ENCODE measurements at places on chromosomes 1 and 21.

DNA sequence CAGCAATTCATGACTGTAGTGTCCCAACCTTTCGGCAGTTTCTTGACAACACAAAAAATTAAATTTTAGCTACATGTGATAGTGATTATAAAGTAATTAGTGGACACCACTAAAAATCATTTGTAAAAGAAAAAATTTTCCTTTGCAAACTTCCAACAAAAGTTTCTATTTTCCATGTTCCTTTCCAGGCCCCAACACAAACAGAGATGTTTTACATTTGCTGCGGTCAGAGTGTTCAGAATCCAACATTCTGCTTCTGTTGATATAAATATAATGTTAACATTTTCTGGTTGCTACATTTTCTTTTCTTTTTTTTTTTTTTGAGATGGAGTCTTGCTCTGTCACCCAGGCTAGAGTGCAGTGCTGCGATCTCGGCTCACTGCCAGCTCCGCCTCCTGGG is 54.9 kb upstream of the WLS start:
- DNase-seq, result no peak

- DNase-seq, result no peak
Measured at GRCh38 chr1:230743899-230744298, 3.3 kb upstream of the CAPN9 start.

DNA sequence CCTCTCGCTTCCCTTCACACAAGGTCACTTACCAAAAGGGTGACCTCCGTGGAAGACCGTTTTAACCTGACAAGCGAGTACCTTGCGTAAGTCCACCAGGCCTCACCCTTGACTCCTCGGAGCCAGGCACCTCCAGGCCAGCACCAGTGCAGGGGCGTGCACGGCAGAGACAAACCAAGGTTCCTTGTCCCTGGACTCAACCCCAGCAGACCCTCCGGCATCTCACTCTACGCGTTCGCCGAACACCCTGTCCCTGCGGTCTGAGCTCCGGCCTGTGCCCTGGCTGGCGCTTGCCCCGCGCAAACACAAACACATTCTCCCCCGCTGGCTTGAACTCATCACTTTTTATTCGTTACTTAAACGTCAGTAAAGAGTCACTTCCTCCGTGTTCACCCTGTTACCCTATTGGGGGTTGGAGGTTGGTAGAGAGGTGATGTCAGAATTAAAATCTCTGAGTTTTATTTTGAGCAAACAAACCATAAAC is 4.5 kb downstream of the TBX15 start:
- no peak for DNase-seq

GRCh38 chr1:40032240-40032891 is 8.2 kb upstream of the CAP1 start:
- peak; percentile 5 for DNase-seq

GRCh38 chr1:36988741-36989193 is 45.5 kb downstream of the GRIK3 start:
- DNase-seq, result no peak

GRCh38 chr1:228544021-228544850 is 57.1 kb downstream of the RNF187 start:
- DNase-seq, result no peak

GRCh38 chr1:56814205-56814604 is 5.0 kb downstream of the FYB2 start:
- no peak for DNase-seq

DNA sequence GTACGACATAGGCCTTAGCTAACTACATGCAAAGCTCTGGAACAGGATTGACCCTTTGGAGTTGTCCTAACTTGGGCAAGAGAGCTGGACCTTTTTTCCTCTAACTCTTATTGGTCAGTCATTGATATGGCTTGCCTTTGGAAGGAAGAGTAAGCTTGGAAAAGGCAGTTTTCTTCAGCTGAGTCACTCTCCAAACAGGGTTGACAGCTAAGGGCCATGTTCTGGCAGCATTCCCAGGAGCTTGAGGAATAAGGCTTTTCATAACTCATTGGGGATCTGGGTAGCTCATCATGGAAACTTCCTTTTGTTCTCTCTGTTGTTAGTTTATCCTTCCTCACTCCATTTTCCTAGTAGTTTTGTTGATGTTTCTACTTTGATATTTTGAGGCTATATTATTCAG is 14.5 kb upstream of the ERRFI1 start:
- no peak for DNase-seq

DNA sequence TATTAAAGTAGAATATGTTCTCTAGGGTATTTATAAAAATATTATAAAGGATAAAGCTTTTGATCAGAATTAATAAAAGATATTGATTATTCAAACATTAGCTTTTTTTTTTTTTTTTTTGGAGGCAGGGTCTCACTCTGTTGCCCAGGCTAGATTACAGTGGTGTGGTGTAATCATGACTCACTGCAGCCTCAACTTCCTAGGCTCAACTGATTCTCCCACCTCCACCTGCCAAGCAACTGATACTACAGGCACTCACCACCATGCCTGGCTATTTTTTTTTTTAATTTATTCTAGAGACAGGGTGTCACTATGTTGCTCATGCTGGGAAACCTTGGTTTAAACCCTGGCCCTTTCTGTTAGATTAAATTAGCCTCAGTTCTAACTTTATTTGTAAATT is 188.3 kb downstream of the CLEC20A start:
- DNase-seq, result no peak

GRCh38 chr1:14783592-14783886 is 185.1 kb downstream of the KAZN start:
- no peak for DNase-seq

GRCh38 chr1:110264430-110264829 is 54.3 kb downstream of the KCNC4 start:
- DNase-seq, result no peak

DNA sequence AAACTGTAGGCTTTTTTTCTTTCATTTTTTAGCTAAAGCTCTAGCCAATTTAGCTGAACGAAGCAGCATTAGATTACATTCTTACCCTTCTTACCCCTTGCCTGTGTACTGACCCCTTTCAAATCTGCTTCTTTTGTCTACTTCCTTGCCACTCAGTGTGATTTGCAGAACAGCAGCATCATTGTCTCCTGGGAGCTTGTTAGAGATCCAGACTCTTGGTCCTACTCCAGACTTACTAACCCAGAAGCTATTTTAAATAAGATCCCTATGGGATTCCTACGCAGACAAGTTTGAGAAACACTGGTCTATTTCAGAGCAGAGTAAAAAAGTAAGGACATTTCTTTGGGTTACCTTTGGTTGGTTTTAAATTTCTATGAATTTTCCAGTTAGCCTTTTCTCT is 13.8 kb downstream of the LRRC39 start:
- no peak for DNase-seq

- no peak for DNase-seq
Measured at GRCh38 chr1:52756020-52756419, 29.8 kb downstream of the ZYG11B start.

DNA sequence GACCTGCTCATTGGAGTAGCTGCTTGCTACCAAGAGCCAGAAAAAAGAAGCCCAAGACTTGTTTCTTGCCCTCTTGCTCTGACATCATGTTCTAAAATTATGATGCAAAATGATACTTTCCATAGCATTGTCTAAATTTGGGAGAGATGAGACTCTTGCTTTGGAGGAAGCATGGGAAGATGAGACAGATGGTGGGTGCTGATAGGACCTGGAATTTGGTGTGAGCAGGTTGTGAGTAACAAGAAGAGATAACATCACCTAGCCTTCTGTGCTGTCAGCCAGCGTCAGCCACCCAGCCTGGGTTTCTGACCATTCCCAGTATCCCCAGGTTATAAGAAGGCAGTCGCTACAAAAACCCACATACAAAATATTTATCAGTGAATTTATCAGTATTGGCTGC is 67.1 kb upstream of the GCLM start:
- DNase-seq, result no peak

- DNase-seq, result no peak
Measured at GRCh38 chr1:107609808-107610207, 355.2 kb downstream of the VAV3 start.

DNA sequence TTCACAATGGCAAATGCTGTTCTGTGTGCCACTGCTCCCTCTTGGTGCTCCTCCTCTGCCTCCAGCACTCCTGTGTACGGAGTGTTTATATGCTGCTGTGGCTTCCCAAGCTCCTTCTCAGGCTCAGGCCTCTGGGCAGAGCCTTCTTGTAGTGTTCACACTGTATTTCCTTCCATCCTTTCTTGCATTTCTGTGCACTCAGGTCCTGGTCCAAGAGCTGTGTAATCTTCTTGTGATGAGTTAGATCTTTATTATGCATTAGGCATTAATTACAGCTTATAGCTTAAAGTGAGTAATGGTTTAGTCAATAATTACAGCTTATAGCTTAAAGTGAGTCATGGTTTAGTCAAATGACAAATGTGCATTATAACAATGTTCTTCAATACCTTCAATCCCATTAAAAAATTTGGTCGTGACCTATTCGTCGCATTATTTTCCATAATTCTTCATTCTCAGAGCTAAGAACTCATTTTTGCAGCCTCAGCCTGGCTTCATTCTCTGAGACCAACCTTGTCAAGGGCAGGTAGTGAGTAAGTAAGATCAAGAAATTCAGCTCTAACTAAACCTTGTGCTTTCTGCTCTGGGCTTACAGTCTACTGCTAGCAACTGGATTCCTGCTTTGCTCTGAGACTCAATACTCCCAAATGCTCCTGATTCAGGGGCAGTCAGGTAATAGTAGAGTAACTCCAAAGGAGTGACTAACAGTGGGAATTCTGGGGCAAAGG is 154.5 kb upstream of the SPAG17 start:
- no peak for DNase-seq

DNA sequence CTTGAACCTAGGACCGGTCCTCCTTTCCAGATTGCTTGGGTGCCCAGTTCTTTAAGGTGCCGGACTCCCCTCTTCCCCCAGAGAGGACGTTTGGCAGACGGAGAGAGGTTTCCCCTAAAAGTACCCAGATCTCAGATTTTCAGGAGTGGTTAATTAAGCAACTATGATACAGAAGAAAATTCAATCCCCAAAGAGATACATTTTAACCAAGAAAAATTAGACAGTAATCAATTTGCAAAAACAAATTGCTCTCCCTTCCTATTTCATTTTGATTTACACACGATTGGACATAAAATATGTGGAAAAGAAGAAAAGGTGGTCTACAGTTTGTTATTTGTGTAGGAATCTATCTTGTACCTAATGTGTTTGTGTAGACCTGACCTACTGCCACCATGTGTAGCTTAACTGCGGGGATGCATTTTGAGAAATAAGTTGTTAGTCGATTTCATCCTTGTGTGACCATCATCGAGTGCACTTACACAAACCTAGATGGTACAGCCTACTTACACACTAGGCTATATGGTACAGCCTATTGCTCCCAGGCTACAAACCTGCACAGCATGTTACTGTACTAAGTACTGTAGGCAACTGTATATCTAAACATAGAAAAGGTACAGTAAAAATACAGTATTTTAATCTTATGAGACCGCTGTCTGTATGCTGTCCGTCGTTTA is 755 bp downstream of the RPAP2 start:
- DNase-seq, result no peak

DNA sequence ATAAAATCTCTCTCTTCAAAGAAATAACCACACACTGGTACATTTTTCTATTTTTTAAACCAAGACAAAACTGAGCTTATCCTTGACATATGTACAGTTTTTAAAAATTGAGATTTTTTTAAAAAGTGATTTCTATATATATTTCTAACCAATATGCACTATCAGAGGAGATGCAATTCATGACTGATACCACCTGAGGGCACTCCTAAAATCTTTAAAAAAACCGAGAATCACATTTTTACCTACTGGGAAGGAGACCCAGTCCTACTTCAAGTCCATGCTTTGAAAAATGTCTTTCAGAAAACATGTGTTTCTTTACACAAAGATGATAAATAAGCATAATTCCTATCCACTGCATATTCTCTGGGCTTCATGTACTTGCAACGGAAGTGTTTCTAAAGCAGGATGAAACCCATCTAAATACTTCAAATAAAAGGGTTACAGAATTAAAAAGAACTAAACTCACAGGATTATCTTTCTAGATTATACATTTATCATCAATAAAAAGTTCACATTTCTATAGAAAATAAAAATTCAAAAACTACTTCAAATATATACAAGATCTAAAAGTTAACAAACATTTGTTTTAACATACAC is 98.6 kb downstream of the ENAH start:
- no peak for DNase-seq

- DNase-seq, result no peak
Measured at GRCh38 chr1:161047436-161048420, 2.0 kb upstream of the USF1 start.

- DNase-seq, result no peak
Measured at GRCh38 chr1:155938220-155938627, 3.2 kb upstream of the RXFP4 start.

DNA sequence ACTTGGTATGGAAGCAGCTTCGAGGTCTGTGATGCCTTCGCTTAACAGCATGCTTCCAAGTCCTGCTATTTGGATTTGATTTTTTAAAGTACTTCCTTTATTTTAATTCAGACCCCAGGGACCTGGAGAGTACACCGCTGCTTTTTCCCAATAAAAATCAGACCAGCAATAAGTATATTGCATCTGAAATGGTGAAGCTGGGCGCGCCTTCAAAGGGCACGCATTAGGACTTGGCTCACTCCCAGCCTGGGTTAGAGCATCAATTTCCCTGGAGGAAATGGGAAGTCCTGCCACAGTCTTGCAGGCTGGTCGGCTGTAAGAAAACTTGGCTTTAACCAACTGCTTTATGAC is 325.1 kb downstream of the RRAGC start:
- no peak for DNase-seq

GRCh38 chr1:202311875-202312635 is 29.7 kb downstream of the UBE2T start:
- no peak for DNase-seq

- no peak for DNase-seq
Measured at GRCh38 chr1:11019971-11020370, 7.5 kb downstream of the TARDBP start.

- DNase-seq, result no peak
Measured at GRCh38 chr1:193183019-193183627, 3.3 kb downstream of the B3GALT2 start.

- no peak for DNase-seq
Measured at GRCh38 chr1:163399976-163400601, 78.3 kb downstream of the NUF2 start.

DNA sequence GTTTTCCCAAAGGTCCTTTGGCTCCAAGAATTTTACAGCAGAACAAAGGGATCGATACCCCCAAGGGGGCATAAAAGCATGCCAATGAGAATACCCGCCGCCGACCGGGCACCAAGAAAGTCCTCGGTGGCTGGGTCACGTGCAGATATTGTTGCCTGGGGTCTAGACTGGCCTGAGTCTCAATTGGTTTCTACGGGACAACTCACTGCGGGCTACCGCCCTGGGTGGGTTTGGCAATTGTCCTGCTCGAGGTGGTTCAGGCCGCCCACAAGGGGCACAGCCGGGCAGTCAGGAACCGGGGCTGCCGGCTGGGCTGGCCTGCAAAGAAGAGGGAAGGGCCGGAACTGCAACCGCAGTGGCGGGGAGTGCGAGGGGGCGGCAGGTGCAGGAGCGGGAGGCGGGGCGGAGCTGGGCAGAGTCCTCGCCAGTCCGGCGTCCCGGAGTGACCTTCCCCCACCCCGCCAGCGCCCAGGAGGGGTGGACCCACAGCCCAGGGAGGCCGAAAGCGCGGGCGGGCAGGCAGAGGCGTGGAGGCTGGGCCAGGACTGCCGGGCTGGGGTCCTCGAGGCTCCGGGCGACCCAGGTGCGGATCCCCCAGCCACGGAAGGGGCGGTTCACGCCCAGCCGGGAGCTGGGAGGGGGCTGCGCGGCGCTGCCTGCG is 926 bp upstream of the ATP1B1 start:
- DNase-seq, result peak; percentile 26

- no peak for DNase-seq
Measured at GRCh38 chr1:245770156-245770555, 615.4 kb downstream of the KIF26B start.

All from effector memory CD4-positive, alpha-beta T cell (primary cell).